ENCODE measurements at places on chromosomes 6 and 20.

DNA sequence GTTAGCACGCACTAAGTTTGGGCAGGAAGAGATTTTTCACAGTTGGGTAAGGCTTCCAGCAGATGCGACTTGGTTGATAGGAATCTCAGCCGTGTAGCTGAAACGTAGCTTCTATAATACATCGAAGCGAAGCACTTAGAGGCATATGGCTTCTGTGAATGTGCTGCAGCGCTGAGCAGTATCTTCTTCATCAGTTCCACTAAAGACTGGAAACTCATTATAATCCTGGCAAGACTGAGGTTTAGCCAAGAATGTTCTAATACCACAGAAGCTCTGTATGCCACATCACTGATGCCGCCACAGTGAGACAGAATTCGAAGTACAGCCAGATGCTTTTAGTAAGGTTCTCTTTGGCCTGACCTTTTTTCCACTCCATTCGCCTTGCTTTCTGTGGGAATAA is 680.2 kb upstream of the AGPAT4 start:
- DNase-seq, result no peak

DNA sequence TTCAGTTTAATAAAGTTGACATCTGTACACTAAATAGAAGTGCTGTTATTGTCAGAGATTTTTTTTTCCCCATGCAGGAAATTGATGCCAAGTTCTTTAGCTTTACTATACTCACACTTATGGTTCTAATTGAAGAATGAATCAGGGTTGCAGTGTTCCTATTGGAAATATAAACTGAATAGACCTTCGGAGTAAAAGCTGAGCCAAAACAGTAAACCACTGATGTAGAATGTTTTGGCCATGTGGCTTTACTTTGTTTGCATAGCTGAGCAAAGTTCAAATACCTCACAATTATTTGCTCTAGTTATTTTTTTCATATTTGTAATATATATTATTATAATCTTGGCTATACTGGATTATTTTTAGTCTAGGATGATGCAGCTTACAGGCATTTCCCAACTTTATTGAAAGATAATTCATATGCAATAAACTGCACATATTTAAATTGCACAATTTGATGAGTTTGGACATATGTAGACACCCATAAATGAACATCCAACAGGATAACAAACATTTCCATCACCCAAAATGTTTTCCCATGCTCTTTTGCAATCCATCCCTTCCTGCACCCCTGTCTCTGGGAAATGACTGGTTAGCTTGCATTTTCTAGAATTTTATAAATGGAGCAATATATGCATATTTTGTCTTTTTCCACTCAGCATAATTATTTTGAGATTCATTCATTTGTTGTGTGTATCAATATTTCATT is 105.8 kb upstream of the NOX3 start:
- DNase-seq, result no peak

- DNase-seq, result no peak
Measured at GRCh38 chr6:137334094-137334493, 114.9 kb upstream of the IFNGR1 start.

DNA sequence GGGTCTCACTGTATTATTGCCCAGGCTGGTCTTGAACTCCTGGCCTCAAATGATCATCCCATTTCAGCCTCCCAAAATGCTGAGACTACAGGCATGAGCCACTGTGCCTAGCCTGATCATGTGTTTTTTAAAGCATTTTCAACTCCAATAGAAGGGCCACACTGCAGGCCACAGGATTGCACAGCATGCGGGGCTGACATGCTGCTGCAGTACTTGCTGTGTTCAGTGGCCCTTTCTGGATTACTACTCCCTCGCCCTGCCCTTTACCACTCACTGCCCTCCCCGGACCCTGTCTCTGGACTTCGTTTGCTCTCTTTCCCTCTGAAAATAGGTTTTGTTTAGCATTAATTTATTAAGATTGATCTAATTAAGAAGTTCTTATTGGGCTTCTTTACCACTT is 37.3 kb downstream of the HECA start:
- no peak for DNase-seq

GRCh38 chr6:1701668-1702353 is 92.1 kb downstream of the FOXC1 start:
- DNase-seq, result no peak

- no peak for DNase-seq
Measured at GRCh38 chr6:108348655-108349349, 53.9 kb downstream of the AFG1L start.

DNA sequence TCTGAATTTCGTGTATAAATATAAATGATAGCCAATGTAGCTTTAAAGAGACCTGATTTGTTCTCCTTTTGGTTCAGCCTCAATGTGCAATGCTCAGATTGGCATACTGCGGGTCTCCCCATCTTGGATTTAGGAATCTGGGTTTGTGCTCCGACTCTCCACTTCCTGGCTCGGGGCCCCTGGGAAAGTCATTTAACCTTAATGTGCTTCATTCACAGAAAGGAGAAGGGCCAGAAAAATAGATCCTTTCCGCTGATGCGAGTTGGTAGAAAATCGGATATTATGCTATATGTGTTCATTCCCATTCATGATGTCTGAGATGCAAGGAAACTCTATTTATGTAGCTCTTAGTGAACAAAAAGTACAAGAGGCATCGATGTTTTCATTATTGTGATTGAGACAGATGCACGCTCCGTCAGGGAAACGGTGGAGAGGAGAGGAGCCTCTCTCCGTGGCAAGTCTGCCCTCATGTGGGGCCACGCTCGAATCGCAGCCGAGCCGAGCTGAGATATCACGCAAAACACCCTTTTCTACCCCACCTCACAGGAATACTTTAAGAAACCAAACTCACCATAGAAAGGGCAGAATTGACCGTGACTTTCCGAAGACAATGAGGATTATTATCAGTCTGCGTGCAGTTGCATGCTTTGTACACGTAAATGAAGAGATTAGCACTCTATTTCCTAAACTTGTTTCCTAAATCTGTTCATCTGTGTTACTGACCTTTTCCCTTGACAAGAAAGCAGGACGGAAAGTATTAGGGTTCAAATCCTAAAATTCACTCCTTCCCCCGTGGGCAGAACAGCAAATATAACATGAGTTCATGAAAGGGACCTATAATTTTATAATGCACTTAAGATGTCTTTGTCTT is 136.6 kb downstream of the COL9A1 start:
- DNase-seq, result no peak

DNA sequence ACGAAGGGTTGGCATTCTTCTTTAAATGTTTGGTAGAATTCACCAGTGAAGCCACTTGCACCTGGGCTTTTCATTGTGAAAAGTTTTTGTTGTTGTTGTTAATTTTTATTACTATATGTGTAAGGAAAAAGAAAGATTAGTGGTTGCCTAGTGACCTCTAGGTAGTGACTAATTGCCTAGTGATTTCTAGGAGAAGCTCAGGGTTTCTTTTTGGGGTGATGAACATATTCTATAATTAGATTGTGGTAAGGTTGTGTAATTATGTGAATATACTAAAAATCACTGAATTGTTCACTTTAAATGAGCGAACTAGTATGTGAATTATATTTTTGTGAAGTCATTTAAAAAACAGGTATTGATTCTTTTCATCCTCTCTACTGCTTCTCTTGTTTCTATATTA is 123.8 kb upstream of the TMEM170B start:
- no peak for DNase-seq

DNA sequence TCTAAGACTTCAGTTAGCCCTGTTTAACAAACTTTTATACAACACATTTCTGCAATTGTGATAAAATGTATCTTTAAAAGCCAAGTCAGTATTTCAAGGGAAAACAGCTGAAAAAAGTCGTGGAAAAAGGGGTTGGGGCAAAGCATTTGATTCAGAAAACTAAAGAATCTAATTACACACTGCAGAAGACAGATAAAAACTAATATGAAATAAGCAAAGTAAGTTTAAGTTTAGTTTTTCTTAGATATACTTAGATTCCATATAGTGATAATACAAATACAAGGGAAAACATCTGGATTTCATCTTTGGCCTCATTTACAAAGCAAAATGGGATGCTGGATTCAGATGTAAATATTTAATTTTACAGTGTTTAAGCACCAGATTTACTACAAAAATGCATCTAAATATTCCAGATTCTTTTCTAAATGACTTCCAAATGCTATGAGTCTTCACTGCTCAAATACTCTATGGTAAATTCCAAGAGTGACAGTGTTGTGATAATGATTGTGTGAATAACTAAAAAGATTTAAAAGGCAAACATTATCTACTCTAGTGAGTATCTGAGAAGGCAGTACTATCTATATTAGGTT is 1.5 kb upstream of the ADNP start:
- DNase-seq, result no peak

DNA sequence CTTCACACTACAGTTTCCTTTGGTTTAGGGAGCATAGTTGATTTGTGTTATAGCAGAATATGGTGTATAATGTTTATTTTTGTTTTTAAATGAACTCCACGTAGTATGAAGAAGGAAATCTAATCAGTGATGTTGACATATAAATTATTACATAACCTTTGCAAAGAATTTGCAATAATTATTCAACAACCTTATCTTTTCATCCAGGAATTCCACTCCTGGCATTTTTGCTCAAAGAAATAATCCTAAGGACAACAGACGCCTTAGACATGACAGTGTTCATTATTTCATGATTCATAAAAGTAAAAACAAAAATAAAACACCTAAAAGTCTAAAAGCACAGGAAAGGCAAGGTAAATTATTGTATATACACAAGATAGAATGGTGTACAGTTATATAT is 229.2 kb downstream of the EPM2A start:
- DNase-seq, result no peak

DNA sequence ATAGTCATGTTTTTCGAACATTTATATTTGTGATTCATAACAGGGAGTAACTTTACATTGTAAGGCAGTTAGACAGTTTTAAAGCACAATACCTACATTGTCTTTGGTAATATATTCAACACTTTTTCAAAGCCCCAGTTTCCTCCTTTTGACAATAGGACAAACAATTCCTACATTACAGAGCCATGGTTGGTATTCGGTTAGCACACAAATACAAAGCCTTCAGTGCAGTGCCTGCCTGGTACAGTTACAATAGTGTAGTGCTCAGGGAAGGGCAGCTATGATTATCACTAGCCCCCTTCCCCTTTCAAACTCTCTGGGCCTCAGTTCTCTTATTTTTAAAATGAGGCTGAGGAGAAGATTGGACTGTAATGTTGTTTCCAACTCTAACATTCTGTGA is 207.8 kb downstream of the TPBG start:
- no peak for DNase-seq

Data from D721Med (cell line).